ENCODE measurements at places on chromosomes 11 and 22.
A peak's percentile ranks its signal among the peaks of the same experiment; 100 is the strongest.

GRCh38 chr11:79570104-79570503 lies 129.3 kb upstream of the TENM4 start:
- peak; percentile 3 for DNase-seq

DNA sequence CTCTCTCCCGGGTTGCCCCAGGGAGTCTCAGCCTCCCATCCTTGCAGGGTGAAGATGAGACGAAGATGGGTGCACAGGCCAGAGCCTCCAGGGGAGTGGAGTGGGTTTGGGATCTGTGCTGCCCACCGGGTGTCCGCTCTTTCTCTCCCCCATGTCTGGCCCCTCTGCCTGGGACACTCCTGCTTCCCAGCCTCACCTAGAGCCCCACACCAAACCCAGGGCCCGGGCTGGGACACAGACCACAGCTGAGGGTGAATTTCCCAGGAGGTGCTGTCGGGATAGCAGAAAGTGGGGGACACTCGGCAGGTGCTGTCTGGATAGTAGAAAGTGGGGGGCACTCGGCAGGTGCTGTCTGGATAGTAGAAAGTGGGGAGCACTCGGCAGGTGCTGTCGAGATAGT lies 25.0 kb upstream of the KRTAP5-7 start:
- DNase-seq = no peak

- no peak for DNase-seq
Observed at GRCh38 chr11:77140231-77140851, 12.3 kb downstream of the MYO7A start.

DNA sequence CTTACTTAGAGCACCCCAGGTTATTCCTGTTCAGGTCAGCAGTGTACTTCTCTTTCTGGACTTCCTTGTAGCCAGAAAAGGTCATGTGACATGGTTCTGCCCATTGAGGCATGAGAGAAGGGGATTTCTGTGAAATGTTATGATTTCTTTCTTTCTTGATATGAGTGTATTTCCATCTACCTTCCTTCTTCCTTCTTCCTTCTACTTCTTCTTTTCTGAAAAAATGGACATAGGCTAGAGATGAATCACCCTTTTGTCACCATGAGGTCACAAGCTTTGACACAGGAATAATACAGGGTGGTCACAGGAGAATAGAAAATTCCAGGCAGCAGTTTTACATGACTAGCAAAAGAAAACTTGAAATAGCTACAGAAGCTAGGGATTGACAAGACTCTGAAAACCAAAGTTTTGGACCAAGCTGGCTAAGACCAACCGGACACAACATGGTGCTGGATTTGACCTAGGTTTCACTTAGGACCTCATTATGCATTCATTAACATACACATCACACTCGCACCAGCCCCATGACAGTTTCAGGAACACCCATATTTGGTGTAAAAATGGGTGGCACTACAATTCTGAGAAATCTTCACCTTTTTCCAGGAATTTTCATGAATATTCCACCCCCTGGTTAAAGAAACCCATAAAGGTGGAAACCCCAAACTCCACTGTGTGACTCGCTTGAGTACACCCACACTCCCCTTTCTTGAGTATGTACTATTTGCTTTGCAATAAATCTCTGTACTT lies 21.2 kb upstream of the MAP6 start:
- no peak for DNase-seq

GRCh38 chr22:35971456-35972119 lies 57.0 kb downstream of the RBFOX2 start:
- DNase-seq = no peak

DNA sequence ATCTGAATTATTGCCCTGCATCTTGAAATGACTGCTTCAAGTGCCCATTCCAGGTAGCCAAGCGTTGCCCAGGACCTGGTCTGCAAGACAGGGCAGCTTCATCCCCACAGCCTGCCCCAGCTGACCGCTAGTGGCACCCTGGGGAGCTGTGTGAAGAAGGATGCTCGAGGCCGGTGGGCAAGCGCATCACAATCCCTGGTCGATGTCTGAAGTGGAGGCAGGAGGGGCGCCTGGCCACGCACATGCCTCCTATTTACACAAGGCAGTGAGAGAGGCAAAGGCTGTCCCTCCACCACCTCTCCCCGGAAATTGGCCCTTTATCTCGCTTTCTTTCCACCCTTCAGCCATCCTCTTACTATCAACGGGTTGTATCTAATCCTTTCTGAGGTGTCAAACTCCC lies 28.1 kb upstream of the PHF21A start:
- DNase-seq = no peak

DNA sequence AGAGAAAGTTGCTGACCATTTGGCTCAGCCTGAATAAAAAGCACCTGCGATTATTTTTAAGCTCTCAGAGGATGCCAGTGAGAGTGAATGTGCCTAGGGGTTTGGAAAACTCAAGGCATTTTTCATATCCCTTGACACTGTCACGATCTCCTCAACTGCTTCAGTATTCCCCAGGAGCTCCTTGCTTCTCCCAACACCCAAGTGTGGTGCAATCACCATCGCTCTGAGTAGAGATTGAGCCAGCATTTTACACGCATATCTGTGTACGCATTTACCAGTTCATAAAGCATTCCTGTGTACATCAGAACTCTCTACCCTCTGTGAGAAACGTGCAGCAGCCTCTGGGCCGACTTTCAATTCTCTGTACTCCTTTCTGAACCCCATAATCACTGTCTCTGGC lies 1.3 kb downstream of the SRRD start:
- DNase-seq = no peak

- no peak for DNase-seq
Observed at GRCh38 chr22:19981961-19982920, 34.4 kb downstream of the ARVCF start.

- DNase-seq = no peak
Observed at GRCh38 chr11:107646783-107647182, 55.8 kb downstream of the ELMOD1 start.

- DNase-seq = no peak
Observed at GRCh38 chr11:59542142-59542810, 30.9 kb downstream of the OR4D9 start.

GRCh38 chr11:26755762-26756161 lies 33.9 kb upstream of the SLC5A12 start:
- no peak for DNase-seq

DNA sequence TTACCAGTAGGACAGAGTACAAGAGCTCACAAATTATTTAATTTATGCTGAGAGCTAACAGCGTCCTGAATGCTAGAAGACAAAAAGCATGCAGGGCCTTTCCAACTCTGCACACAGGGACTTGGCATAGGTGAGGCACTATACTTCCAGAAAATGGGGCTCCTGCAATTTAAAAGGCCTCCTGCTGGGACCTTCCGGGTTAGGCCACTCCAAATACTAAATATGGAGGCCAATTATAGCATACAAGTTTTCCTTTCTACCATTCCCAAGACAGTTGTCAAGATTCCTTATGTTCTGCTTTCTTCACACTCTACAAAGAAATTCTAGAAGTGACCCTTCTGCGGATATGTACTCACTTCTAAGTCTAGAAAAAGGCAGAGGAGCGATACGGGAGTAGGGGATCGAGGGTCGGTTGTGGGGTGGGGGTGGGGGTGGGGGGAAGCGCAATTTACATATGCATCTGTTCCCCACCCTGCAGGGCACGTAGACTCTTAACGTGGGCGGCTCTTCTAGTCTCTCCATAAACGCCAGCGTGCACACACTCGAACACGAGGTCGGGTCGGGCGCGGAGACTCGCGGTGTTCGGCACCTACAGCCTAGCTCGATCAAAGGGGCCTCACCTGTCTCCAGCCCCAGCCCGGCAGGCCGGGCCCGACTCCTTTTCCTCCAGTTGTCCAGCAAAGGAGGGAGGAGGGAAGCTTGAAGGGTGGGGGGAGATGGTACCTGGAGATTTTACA lies 728 bp downstream of the DCUN1D5 start:
- DNase-seq = no peak

DNA sequence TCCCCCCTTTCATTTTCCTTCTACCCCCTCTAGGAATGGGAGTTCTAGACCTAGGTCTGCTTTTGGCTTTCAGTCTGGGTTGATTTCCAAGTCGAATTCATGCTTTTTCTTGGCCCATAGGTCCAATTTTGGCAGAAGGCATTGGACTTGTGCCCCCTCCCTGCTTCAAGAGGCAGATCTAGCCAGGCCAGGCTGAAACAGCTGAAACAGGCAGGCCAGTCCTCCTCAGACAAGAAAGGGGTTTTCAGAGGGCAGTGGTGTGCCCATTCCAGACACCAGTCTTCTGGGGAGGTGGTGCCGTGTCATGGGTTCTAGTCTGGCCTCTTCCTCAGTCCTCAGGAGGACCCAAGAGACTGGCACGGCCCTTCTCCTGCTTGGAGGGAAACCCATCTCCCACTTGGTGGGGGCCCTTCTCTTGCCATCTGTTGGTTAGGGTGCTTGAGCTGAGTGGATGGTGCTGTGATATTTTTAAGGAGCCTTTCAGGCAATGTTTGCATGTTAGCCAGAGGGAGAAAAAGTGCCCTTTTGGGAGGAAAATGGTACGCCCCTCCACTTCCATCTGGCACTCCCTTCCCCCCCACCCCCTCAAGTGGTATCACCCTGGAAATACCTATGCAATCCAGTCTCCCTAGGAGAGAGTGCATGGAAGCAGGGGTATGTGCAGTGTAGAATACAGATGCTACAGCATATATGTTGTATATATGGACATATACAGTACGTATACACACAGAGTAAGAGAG lies 53.6 kb downstream of the SYT13 start:
- DNase-seq = no peak

GRCh38 chr11:111733016-111733415 lies 33.2 kb downstream of the PPP2R1B start:
- peak; percentile 50 for DNase-seq

DNA sequence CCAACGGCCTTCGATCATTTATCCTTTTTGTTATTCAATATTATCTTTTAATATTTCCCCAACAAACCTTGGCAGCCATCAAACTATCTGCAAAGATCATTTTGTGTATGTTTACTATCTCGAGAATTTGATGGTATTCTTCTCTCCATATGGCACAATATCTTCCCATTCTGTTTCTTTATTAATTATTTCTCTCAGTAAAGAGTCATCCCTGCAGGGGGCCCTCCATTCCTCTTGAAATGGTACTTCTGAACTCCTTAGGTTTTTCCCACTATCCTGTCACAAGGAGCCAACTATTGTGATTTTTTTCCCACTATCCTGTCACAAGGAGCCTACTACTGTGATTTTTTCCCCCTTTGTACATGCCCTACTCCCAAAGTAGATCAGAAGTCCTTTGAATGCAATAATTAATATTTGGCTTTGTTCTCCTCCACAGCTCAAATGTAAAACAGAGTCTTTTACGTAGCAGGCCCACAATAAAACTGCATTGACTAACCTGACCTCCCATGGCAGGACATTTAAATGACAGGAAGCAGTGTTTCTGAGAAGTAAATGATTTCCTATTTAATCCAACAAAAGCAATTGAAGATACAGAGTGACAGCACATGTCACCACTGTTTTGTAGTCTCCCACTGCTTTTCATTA lies 43.3 kb downstream of the PDGFD start:
- no peak for DNase-seq

DNA sequence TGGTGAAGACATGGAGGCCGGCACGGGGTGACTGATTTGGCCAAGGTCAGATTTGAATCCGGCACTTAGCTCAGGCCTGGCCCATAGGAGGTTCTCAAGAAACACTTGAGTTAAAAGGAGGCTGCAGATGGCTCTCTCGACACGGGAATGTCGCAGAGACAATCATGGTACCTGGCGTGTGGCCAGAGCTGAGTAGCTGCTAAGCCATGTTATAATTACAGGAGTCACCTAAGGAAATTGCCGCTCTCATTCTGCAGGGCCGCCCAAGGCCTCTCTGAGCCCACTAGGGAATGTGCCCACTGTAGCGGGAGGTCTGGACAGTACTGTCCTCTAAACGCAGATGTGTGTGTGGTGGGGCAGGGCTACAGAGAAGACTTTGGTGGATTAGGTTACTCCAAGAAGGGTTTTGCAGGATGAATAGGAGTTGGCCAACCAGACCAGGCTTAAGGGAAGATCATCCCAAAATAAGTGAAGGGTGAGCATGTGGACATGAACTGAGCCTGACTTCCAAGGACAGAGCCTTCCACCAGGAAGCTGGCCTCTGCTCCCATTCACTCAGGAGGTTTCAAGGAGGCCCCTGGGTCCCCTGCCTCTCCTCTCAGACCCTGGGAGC lies 19.3 kb upstream of the PRR5 start:
- no peak for DNase-seq

DNA sequence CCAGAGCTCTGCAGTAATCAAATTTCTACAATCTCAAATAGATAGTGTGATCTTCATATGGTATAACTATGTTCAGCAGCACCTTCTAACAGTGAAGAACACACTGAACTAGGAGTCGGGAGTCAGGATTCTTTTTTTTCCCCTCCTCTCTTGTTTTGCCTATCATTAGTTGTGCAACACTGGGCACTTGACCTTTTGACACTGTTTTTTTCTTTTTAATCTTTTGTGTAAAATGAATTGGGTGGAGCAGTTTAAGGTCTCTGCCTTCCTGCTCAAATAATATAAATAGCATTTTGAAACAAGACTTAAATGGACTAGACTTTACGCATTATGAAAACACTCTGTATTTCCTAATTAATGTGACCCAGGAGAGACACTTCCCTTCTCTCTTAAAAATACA lies 39.7 kb downstream of the CTSC start:
- no peak for DNase-seq

- no peak for DNase-seq
Observed at GRCh38 chr11:62532096-62532495, 14.5 kb downstream of the AHNAK start.

GRCh38 chr22:28480000-28480715 lies 199.5 kb downstream of the TTC28 start:
- DNase-seq = no peak

- no peak for DNase-seq
Observed at GRCh38 chr11:119380160-119380826, 1.2 kb downstream of the USP2 start.

DNA sequence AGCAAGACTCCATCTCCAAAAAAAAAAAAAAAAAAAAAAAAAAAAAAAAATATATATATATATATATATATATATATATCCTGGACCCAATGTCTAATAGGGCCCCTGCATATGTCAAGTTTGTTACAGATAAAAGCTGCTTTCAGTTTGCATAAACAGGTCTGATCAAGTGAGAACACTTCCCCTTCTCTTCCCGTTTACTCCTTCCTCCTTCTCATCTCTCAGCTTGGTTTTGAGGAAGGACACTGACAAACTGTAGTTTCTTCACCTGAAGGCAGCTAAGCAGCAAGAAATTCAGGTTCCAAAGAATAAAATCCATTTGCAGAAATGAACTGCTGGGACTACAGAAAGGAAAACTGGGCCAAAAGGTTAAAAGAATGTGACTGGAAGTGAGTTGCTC lies 11.7 kb downstream of the THOC5 start:
- peak; percentile 40 for DNase-seq

GRCh38 chr11:69636512-69637197 lies 4.3 kb upstream of the CCND1 start:
- peak; percentile 41 for DNase-seq

DNA sequence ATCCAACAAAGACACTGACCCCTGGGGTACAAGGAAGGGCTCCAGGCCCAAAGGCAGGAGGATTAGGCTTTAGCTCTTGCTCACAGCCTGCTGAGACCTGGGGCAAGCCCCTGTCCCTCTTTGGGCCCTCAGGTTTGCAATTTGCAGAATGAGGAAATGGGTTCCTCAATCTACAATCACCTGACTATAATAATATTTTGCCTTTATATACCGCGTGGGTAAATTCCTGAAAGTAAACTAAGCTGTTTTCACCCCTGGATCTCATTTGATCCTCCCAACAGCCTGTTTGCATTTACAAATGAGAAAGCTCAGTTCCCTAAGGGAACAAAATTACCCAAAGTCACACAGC lies 797 bp downstream of the STARD10 start:
- DNase-seq = no peak
